ENCODE measurements at places on chromosomes 6 and 20.

- no peak for DNase-seq
These were observed 88.9 kb upstream of the OGFRL1 start for GRCh38 chr6:71199736-71200135.

DNA sequence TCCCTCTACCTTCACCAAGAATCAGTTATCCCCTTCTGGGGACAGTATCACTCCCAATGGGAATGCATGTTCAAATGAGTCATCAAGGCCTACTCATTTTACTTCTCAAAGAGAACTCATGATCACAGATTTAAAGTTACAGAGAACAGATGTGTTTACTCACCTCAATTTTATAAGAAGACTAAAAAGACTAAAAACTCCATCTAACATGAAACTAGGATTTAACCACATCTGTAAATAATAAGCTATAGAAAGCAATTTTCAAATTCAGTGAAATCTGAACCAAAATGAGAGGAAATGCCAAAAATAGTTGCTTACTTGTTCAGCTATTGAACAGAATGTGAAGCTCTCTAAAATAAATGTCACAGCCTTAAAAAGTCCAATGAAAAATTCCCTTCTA is 300.1 kb upstream of the KCNQ5 start:
- no peak for DNase-seq

DNA sequence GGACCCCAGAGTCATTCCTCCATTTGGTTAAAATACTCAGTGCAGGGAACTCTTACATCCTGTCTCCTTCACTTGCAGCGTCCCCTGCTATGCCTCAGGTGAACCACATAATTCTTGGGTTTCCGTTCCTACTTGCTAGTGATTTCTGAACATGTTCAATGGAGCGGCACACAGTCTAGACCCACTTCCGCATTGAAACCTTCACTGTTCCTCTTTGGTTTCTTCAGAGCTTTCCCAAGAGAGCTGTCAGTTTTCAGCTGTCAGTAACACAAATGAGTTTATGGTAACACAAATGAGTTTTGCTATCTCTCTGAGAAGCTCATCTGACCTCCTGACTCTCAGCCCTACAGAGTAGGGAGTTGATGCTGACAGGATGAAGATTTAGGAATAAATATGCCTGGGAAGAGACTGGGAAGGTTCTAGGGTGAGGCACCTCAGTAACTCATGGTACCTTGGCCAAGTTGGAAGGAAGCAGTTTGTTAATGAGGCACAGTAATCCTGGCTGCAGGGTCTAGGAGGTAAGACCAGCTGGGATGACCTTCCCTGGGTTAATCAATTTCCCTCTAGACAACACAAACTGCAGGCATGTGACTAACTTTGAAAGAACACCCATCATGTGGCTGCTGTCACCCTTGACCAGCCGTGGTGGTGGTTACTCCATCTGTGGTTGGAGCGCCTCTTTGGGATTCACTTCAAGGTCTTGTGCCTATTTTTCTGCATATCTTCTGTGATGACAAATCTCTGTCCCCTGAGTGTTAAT is 5.4 kb downstream of the SYS1 start:
- no peak for DNase-seq

DNA sequence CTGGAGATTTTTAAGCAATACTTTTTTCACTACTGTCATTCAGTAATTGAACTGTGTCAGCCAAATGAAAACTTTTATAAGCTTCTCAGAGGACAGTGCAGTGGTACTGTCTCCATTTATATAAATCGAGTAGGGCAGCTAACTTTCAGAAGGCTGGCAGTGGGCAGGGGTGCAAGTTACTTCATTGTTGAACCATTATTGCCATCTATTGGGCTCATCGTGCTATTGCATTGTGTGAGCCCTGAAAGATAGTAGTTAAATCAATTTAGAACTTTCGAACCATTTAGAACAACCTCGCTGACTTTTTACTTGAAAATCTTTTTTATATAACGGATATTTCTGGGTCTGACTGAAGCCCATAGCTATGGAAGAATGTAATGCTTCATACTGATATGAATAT is 347.8 kb upstream of the PLCB4 start:
- DNase-seq = no peak

GRCh38 chr6:118401325-118401975 is 146.6 kb upstream of the PLN start:
- no peak for DNase-seq
